Left forelimb (tissue), 1 donor: ENCODE measurements at places on chromosomes 5 and 9.

- DNase-seq = no peak
Observed at GRCh38 chr9:70007831-70008230, 35.8 kb upstream of the MAMDC2 start.

DNA sequence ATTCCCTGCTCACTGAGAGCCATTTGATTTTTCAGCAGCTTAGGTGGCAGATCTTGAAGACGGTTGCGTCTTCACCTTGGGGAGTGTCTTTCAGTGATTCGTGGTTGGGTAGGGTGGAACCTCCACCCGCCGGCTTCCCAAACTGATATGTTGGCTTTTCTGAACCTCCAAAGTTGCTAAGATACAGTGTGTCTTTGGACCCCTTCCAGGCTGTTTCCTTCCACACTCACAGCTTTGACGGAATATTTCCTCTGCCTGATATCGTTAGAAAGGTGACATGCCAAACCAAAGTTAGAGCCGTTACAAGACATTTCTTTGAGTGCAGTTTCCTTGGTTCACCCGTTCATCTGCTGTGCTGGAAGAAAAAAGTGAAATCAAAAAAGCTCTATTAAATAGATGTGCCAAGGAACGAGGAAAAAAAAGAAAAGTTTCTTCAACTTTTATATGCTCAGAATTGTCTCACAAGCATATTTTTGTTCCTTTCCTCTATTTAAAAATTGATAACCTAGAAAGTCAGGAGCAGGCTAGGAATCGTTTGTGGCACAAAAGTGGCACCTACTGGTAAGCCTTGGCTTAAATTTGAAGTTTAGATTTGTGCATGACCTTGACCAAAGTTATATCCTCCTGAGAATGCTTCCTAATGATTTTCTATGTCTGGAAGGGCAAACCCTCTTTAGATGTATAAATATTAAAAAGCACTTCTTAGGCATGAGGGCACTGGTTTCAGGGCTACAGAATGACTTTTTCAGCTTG, 270.7 kb upstream of the WWC1 start:
- no peak for DNase-seq

- no peak for DNase-seq
Observed at GRCh38 chr5:121031491-121031890, 567.4 kb downstream of the PRR16 start.

DNA sequence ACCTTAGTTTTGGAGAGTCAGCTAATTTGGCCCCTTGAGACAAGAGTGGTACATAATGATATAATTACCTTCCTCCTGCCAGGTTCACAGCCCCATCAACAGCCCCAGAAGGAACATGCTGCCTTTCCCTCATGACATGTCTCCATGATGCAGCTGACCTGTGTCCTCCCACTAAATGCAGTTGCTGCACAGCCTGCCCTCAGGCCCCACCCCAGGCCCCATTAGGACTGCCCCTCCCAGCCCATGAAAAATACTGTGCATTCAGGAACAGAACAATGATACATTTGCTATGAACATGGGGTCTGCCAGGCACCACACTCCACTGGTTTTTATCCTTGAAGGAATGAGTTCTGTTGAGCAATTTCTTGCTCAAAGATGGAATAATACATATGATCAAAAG, 176.4 kb downstream of the C5orf15 start:
- peak; percentile 6 for DNase-seq

- no peak for DNase-seq
Observed at GRCh38 chr5:110832683-110833082, 93.9 kb downstream of the SLC25A46 start.

DNA sequence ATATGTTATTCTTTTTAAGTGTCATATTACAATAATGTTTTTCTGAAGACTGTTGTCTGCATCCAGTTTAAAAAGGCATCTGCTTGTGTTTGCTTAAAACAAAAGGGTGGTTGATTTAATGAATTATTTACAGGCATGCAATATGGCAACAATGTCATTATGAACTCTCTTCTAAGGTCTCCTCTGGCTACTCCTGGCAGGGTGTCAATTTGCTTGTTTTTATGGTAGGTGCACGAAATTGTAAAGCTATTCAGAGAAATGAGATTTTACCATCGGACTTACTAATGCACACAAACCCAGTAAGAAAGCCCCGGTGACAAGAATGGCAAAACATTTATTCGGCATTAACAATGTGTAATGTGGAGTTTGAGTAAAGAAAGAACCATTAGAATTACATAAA, 539.8 kb upstream of the ZNF608 start:
- DNase-seq = no peak

DNA sequence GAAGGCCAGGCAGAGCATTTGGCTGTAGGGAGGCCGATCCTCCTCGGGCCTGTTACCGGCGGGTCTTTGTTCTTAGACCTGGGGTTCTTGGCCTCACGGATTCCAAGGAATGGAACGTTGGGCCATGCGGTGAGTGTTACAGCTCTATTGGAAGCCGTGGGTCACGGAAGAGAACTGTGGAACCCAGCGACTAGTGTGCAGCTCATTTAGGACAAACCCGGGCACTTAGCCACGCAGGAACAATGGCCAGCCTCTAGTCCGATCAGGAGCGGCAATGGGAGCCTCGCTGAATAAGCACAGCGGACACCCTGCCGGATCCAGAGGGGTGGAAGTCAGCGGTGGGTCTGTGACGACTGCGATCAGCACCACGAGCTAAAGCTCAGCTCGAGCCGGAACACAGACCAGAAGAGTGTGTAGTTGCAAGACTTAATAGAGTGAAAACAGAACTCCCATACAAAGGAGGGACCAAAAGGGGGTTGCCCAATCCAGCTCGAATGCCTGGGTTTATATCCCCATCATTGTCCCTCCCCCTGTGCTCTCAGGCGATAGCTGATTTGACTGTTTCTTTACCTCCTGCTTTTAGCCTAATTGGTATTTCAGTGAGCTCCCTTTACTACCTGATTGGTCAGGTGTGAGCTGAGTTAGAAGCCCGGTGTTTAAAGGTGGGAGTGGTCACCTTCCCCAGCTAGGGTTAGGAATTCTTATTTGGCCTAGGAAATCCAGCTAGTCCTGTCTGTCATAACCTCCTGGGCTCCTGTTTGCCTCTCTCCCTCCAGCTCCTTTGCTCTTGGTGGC, 53.7 kb upstream of the RPL26L1 start:
- no peak for DNase-seq

DNA sequence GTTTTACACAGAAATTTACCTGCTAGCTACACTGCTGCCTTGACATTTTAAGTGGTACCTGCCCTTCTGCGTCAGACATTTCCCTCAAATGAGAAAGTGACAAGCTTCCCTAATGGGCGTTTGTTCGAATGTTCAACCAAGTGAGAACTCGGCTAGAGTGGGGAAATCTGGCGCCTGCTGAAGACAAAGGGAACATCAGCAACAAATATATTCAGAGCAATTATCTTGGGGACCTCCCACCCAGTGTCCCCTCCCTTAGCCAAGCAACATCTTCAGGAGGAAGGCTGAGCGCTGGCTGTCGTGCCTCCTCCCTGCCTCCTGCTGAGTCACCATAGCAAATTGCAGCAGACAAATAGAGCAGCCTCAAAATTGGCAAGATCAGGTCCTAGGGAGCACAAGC, 57.1 kb downstream of the MFAP3 start:
- no peak for DNase-seq

DNA sequence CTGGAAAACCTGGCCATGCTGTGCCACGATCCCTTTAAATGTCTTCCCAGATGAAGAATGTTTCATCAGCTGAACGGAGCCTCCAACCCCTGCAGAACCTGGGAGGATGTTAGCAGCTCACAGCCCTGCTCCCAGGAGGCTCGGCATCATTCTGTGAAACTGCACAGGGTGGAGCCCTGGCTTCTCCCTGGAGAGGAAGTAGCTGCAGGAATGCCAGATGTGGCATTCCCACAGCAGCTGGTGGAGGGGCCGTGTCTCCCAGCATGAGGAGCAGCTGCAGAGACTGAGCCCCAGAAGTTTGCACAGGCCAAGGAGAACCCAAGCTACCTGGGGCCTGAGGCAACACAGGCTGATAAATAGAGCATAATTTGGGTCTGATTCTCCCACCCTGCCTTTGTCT, 165.8 kb upstream of the MAP3K1 start:
- DNase-seq = no peak

DNA sequence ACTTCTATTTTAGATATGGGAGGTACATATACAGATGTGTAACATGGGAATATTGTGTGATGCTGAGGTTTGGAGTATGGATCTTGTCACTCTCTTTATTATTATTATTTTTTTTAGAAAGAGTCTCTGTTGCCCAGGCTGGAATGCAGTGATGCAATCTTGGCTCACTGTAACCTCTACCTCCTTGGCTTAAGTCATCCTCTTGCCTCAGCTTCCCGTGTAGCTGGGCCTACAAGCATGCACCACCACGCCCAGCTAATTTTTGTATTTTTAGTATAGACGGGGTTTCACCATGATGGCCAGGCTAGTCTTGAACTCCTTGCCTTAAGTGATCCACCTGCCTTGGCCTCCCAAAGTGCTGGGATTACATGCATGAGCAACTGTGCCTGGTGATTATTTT, 138.4 kb upstream of the SLC28A3 start:
- no peak for DNase-seq

GRCh38 chr5:111225926-111226325, 1.7 kb downstream of the CAMK4 start:
- no peak for DNase-seq

GRCh38 chr9:89969881-89970639, 365.2 kb downstream of the GADD45G start:
- no peak for DNase-seq

DNA sequence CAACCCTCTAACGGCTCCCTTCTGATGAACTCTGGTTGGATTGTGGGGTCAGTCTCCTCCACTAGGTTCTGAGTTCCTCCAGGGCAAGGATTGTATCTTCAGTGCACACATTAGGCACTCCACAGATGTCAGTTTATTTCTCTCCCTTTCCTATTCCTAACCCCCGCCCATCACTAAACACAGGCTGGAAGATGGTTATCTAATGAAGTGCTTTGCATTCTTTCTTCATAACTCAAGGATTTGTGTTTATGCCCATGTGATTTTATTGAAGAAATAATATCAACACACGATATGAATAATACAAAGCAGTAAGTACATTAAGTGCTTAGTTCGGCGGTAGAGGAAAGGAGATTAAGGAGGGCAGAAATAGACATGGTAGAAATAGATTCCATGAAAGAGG, 4.4 kb upstream of the CREBRF start:
- DNase-seq = no peak

- DNase-seq = no peak
Observed at GRCh38 chr9:33517373-33517772, 6.7 kb upstream of the ANKRD18B start.

GRCh38 chr9:118163751-118164150, 459.5 kb downstream of the TLR4 start:
- DNase-seq = no peak

GRCh38 chr5:116756531-116756930, 181.9 kb upstream of the SEMA6A start:
- no peak for DNase-seq

DNA sequence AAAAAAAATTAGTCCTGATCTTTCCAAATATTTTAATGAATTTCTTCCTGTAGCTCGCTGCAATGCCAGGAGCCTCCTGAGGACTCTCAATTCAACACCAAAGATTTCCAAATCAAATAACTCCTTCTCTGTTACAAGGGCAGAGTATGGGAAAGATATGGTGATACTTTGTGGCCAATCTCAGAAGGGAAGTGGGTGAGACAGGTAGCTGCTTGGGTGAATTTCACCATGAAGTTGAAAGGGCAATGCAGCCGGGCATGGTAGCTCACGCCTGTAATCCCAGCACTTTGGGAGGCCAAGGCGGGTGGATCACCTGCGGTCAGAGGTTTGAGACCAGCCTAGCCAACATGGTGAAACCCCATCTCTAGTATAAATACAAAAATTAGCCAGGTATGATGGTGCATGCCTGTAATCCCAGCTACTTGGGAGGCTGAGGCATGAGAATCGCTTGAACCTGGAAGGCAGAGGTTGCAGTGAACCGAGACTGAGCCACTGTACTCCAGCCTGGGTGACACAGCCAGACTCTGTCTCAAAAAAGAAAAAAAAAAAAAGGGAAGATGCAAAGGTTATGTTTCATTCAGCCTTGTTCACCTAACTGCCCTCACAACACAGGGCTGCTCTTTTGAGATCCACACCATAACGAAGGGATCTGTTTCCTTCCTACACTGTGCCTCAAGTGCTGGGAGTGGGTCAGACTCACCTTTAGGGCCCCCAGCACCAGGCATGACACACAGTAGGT, 58.6 kb downstream of the PTPN3 start:
- no peak for DNase-seq

GRCh38 chr9:36132086-36132485, 4.4 kb upstream of the GLIPR2 start:
- DNase-seq = no peak

GRCh38 chr5:35822511-35822910, 34.2 kb upstream of the IL7R start:
- DNase-seq = no peak

DNA sequence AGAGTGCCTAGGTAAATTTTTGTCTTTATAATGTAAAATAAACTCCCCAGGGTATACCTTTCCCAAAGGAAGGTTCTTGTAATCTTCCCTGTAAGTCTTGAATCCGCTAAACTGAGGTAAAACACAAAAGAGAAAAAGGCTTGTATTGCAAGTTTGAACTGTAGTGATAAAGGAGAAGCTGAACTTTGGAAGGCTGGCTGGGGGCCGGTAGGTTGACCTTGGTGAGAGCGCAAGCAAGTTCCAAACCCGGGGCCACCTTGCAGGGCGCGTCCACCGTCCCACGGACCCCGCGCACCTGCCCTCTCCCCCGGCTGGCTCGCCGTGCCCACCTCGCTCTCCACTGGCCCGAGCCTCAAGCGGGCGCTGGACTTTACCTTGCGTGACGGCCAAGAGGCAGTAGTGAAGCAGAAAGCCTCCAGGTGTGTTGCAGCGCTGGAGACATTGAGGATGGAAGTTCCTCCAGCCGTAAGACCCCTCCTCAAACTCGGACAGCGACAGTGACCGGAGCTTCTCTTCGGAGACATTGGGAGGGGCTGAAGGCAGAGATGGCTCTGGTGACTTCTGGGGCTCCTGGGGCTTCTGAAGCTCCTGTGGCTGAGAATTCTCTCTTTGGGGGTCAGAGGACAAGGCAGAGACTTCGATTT, 428 bp downstream of the SLCO4C1 start:
- no peak for DNase-seq

DNA sequence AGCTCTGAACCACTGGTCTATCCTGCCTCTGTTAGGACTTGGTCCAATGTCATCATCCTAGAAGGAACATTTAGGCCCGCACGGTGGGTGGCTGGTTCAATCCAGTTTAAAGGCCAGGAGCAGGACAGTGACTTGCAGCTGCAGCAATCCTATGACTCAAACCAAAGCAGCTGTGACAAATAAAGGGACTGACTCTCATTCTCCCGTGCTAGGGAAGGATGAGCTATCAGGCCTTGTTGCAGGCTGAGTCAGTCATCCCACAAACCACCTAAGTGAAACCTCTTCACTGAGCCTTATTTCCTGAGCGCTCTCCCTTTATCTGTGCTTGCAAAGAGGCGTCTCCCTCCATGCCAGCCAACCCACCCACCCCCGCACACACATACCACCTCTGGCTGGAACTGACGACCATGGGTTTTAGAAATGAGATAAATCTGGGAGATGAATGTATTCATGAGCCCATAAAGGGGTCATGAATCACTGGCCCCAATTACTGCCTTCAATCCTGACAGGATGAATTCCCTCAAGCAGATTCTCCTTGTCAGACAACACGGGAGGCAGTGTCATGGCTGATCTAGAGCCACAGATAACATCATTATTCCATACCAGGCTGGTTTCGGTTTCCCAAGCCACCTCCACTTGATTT, 93.4 kb downstream of the KCNIP1 start:
- no peak for DNase-seq

- DNase-seq = no peak
Observed at GRCh38 chr5:159695741-159696294, 220.5 kb upstream of the ADRA1B start.
